ENCODE measurements at places on chromosomes 6 and 20.

- DNase-seq = peak; percentile 15
Observed at GRCh38 chr20:14622796-14623195, 285.4 kb upstream of the FLRT3 start.

- DNase-seq = peak; percentile 88
Observed at GRCh38 chr6:106997392-106998158, 23.0 kb upstream of the CD24 start.

- no peak for DNase-seq
Observed at GRCh38 chr6:136552054-136552453, 1.8 kb upstream of the MAP7 start.

GRCh38 chr6:169212436-169212835 is 41.2 kb downstream of the THBS2 start:
- no peak for DNase-seq

- DNase-seq = peak; percentile 63
Observed at GRCh38 chr20:31861385-31862156, 8.8 kb downstream of the DUSP15 start.

DNA sequence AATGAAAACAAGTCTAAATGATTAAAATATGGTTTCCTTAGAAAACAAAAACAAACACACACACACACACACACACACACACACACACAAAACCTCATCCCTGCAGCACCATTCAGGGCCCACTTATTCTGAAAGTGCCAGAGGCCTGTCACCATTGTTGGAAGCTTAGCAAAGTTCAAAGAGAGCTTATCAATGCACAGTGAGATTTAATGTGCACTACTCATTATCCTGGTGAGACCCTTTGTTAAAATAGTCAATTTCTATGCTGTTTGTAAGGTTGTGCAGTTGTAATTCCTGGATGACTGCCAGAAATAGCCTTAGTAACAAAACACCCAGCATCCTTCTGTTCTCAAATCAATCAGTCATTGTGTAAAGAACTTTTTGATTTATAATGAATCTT is 482.9 kb downstream of the GRIK2 start:
- DNase-seq = no peak

GRCh38 chr6:53701333-53702218 is 36.0 kb upstream of the KLHL31 start:
- no peak for DNase-seq

- no peak for DNase-seq
Observed at GRCh38 chr6:97469451-97469850, 186.4 kb upstream of the MMS22L start.

DNA sequence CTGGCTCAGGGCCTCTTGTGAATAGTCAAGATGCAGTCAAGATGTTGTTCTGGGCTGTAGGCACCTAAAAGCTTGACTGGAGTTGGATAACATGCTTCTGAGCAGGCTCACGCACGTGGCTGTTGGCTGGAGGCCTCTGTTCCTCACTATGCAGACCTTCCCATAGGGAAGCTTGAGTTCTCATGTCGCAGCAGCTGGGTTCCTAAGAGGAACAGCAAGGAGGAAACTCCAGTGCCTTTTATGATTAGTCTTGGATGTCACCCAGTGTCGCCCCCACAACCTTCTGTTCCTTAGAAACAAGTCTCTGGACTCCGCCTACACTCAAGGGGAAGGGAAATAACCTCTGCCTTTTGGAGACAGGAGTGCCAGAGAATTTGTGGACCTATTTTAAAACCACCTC is 210.7 kb downstream of the BCAS1 start:
- no peak for DNase-seq

DNA sequence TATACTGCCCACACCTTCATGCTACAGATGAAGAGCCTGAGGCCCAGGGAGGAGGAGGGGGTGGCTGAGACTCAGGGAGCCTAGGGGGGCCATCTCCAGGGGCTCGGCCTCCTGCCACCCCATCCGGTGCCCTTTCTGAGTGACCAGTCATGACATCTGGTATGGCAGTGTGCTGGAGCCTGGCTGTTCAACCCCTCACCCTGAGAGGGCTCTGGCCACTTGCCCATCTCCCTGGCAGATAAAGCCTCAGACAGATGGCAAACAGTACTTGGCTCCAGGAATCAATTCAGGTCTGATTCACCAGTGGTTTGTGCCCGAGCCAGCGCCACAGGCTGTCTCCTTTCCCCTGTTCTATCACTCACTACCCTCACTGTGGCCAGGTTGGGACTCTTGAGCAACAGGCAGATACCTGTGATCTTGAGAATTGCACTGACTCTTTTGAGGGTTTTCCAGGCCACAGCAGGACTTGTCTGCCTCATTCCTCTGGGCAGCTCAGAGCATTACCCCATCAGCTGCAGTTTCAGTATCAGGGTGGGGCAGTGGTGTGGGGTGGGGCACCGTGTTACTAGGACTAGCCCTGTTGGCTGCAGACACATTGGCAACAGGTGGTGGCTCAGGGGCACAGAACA is 22.8 kb downstream of the SRSF3 start:
- DNase-seq = no peak

DNA sequence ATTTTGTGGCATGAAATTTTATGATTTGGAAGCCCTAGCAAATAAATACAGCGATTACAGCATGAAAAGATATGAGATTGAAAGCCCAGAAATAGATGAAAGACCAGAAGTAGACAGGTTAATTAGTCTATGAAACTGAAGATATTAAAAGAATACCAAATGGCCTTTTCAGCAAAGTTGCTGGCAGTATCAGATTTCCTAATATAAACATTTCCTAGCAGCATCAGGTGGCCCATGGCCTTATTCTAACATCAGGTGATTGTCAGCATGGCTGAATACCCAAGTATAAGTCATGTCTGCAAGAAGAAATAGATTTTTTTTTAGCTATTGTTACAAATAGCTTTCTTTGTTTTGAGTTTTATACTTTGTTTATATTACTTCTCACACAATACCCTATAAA is 93.2 kb downstream of the CLVS2 start:
- DNase-seq = no peak

DNA sequence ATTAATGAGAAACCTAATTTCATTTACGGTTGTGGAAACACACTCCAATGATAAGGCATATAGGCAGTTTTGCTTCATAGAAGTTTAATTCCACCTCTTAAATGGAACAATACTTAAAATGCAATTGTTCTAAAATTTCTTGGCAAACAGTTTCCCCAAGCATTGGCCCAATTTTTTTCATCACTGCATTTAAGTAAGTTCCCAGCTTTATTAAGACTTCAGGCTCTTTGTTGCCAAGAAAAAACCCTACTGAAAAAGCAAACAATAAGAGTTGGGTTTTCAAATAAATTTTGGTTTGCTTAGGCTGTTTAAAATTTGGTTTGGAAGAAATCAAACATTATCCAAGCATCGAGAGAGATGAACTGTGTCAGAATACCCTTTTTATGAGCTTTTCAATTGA is 690.9 kb upstream of the NRSN1 start:
- no peak for DNase-seq

DNA sequence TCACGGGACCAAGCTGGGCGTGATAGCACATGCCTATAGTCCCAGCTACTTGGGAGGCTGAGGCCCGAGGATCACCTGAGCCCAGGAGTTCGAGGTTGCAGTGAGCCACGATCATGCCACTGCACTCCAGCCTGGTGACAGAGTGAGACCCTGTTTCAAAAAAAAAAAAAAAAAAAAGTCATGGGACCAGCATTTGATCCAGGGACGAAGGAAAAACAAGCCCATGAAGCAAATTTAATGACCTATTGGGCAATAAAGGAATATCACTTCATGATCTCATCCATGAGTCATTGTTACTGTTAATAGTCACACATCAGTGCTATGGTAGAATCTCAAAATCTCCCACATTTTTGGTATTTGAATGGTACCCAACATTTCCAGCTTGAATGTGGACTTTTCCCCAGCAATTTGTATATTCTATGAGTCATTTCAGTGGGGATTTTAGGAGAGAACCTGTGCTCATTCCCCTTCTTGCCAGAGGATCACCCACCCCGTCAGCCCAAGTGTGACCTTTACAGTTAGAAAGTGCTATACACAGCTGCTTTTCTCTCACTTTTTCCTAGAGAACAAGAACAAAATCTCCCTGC is 8.5 kb upstream of the SOD2 start:
- DNase-seq = no peak

- DNase-seq = no peak
Observed at GRCh38 chr6:32327103-32327502, 44.6 kb downstream of the TSBP1 start.

DNA sequence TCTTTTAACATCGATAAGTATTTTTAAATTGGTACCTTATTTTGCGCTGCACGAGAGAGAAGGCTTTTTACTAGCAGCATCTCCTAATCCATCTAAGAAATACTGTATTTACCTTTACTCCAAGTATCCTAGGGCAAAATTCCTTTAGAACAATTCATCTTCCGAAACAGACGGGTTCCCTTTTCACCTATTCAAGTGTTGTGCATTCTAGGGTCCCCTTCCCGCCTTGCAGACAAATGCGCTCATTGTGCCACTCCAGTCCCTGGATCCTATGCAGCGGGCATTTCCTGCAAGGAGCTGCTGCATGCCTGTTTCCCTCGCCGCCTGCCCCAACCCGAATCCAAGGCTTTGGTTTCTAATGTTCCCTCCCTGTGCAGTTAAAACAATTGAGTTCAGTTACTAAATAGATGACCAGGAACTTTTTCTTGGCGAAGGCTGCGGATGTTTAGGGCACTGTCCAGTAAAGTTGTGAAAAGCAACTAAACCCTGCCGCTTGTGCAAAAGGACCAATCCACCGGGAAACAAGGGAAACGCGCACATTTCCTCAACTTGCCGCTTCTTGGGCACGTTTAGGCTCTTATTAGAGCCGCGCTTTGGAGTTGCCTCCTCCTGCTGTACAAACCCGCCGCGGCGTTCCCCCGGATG is 556 bp upstream of the SCAF8 start:
- DNase-seq = no peak

- peak; percentile 64 for DNase-seq
Observed at GRCh38 chr6:112683926-112684325, 336.8 kb downstream of the RFPL4B start.
